ENCODE measurements at places on chromosomes 6 and 20.

GRCh38 chr6:161547617-161548016 is 273.8 kb upstream of the AGPAT4 start:
- no peak for DNase-seq

DNA sequence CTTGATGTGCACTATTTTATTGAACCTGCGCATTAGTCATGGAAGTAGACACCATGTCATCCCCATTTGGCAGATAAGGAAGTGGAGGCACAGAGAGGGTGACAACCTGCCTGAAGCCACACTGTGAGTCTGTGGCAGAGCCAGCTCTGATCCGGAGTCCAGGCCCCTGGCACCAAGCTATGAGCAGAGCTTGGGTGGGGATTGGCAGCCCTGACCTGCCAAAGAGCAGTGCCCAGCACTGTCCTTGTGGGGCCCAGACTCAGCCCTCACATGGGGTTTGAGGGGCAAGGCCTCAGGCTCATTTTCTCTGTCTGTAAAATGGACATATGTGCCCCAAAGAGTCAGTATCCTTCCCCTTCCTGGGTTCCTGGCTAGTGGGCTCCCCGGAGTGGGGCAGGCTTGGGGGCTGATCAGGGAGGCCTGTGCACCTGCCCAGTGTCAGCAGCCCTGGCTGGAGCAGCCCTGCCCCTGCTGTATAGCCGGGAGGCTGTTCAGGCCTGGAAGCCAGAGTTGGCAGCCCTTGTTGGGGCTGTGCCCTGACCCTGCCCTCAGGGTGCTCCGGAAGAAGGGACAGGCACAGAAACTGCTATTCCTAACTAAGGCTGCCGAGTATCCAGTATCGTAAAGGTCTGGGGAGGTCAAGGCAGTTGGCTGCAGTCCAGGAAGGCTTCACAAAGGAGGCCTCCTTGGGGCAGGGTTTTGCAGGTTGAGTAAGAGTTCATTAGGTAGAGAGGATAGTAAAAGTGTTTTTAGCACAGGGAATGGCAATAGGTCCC is 38.7 kb downstream of the TGM2 start:
- DNase-seq = no peak

GRCh38 chr6:111558690-111559187 is 46.9 kb downstream of the TRAF3IP2 start:
- no peak for DNase-seq

DNA sequence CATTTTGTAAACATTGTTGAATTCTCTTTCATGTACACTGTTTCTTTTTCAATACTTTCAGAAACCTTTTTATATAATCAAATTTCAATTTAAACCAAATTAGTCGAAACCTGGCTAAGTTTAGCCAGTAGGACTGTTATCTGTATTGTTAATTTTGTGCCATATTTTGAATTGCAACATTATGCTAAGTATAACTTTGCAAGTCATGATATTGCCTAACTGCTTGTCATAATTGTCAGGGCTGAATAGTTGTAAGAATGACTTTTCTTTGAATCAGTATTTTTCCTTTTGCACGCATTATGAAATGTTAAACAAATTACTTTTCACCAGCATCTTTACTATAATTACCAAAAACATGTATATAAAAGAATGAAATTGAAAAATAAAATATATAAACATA is 82.7 kb downstream of the SAMD3 start:
- DNase-seq = peak; percentile 64

- no peak for DNase-seq
Observed at GRCh38 chr6:144413418-144413817, 128.3 kb downstream of the UTRN start.

- DNase-seq = no peak
Observed at GRCh38 chr6:136337606-136338005, 48.0 kb upstream of the BCLAF1 start.

- no peak for DNase-seq
Observed at GRCh38 chr20:25083773-25084625, 2.1 kb upstream of the VSX1 start.

DNA sequence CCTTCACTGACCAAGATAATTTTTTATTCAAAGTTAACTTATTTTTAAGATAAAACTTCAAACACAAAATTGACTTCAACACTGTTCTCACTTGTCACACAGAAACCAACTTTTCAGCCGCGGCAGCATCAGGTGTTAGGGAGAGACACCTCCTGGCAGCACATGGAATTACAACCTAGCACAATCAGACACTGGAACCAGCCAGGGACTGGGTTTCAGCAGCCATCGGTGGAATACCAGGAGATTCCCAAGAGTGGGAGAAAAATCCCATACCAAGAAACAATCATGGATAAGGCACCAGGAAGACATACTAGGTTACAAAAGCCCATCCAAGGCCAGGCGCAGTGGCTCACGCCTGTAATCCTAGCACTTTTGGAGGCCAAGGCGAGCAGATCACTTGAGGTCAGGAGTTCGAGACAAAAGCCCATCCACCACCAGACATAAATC is 70.0 kb downstream of the SNX5 start:
- DNase-seq = peak; percentile 45

DNA sequence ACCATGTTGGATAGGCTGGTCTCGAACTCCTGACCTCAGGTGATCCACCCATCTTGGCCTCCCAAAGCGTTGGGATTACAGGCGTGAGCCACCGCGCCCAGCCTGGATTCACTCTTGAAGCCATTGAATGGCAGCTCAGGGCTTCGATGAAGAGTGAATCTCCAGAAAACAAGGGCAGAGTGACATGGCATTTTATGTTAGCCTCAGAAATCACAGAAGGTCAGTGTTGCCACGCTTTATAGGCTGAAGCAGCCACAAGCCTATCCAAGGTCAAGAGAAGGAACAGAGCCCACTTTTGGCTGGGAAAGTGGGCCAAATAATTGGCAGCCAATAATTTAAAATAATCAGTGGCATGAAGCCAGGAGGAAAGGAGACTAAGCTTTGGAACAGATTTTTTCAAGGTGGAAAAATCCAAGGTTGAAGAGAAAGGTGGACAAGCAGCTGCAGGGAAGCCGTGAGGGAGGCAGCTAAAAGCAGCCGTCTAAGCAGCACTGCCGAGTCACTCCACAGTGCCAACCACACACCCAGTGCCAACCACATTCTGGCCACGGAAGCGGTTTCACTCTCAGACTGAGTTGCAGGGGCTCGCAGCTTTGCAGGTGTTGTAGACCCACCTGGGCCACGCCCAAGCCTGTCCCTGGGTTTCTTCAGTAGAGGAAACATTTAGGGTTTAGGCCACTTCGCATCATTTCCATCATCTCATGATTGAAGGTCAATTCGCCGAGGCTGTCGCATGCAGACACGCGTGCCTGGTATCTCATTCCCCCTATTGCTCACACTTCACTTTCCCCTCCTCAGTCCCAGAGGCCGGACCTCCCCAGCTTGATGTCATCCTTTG is 17.4 kb upstream of the AVP start:
- DNase-seq = no peak

GRCh38 chr6:136411025-136411325 is 121.3 kb upstream of the BCLAF1 start:
- DNase-seq = no peak

DNA sequence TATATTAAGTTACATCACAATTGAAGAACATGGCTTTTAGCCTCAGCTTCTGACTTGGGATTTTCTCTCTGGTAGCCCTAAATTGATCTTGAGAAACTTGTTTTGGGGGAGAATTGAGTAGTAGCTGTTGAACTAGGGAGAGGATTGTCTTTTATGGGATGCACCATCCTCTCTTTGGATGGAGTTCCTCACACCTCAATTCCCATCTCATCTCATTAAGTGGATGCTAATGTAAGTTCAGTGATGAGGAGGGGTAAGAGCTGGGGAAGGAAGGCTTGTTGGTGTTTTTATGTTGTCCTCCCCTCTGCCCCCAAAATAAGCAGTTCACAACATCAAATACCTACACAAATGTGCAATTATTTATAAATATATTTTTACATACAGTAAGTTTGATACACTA is 4.0 kb downstream of the GJA1 start:
- no peak for DNase-seq

Measured in CD14-positive monocyte (primary cell).